Activated naive CD4-positive, alpha-beta T cell treated with Interleukin-2 at 50 U/mL for 16 hours (primary cell): ENCODE measurements at places on chromosomes 1 and 21.

GRCh38 chr21:44947930-44948331 is 8.1 kb downstream of the SLX9 start:
- no peak for DNase-seq

DNA sequence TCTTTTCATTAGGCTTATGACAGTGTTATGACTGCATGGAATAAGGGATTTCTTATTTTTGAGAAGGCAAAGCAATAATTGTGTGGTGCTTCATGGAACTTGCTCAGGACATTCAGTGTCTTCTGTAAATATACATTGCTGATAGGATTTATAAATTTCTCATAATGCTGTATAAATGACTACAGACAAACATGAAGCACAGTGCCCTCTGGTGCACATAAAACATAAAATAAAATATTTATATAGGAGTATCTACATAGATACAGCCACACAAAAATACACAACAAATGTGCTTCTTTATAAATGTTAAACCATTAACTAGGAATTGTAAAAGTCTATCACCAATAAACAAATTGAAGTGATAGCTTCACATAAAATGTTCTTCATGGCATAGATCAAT is 24.1 kb downstream of the BRINP3 start:
- no peak for DNase-seq

- no peak for DNase-seq
Measured at GRCh38 chr1:14552246-14552965, 46.1 kb upstream of the KAZN start.

GRCh38 chr1:4636644-4637380 is 17.6 kb upstream of the AJAP1 start:
- no peak for DNase-seq

DNA sequence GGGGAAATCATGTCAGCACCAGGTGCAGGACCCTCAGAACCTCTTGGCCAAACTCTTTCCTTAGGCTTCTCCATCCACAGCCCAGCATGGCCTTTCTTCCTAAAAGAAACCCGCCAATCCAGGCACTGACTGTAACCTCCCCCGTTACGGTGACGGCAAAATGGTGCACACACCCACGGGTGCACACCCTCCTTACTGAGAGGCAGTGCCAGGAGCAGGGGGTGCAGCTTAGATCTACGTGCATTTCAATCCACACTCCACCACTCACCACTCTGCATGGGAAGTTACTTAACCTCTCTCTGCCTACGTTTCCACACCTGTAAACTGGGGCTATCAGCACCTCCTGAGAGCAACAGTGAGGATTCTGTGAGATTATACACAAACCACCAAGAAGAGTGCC is 31.0 kb downstream of the SUSD4 start:
- no peak for DNase-seq

GRCh38 chr1:7301664-7301981 is 469.5 kb upstream of the VAMP3 start:
- DNase-seq = no peak

GRCh38 chr1:163768576-163768975 is 446.8 kb downstream of the NUF2 start:
- no peak for DNase-seq

DNA sequence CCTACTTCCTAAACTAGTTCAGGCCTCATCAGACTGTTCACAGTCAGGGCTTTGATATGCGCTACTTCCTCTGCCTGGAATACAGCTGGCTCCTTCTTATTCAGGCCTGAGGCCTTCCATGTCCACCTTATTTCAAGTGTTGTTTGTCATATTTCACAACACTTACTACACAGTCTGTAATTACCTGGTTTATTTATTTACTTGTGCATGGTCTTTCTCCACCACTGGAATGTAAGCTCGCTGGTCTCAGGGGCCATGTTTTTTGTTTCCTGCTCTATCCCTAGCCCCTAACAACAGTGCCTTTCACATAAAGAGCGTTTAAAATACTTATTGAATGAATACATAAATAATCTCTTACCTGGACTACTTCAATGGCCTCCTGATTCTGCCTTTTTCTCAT is 4.6 kb upstream of the SRSF4 start:
- no peak for DNase-seq

- no peak for DNase-seq
Measured at GRCh38 chr1:155474146-155474545, 88.5 kb downstream of the ASH1L start.

DNA sequence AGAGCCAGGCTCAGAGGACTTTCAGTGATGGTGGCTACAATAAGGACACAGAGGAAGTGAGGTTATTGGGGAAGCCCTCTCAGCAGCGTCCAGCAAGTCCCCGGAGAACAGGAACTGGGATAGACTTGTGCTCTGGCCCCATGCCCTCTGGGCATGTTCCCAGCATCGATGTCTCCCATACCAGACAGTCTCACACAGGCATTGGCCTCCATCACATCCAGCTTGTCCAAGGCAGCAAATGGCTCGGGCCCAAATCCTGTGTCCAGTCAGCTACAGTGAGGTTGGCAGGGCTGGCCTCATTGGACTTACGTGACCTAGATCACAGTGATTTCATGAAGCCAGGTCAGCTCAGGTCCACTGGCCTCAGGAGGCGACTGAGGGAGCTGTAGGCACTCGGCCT is 19.6 kb upstream of the TMEM54 start:
- DNase-seq = no peak

DNA sequence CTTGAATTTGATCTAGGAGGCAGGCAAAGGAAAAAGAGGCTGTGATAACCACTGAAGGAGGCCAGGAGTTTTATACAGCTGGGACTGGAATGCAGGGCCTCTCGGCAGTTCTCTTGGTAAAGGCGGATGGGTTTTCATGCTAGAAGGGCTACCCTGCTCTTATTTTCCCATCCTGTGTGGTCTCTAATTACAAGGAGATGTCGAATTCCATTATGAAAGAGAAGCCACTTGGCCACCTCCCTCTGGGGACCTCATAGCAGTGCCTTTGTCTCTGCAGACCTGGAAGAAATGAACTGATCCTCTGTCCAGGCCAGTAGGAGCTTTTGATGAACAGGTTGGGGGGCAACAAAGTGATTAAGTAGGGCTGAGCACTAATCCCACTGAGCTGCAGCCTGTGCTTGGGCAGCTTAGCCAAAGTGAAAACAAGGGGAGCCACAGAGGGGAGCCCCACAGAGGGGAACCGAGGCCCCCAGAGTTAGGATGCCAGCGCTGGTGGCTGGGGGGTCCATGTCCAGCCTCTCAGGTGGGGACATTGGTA is 42.2 kb upstream of the BCAR3 start:
- no peak for DNase-seq

GRCh38 chr1:116001739-116002487 is 25.6 kb downstream of the SLC22A15 start:
- DNase-seq = no peak

- DNase-seq = no peak
Measured at GRCh38 chr1:30051777-30052176, 671.6 kb downstream of the MATN1 start.

- no peak for DNase-seq
Measured at GRCh38 chr1:73980324-73981040, 217.5 kb downstream of the LRRIQ3 start.

DNA sequence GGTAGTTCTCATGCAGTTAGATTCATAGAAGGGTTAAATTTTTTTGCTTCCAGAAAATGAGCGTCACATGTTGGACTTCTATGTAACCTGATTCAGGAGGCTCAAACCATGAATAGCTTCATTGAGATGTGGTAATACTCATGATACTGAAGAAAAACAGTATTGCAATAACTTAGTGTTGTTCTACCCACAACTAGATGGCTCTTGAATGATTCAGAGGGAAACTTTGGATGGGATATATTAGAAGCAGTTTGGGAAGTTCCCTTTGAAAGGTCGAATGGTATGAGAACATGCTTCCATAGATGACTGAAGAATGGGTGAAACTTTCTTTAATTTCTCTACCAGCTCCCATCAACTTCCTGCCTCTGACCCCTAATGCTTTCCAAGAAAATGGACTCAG is 211.7 kb upstream of the PTGFR start:
- DNase-seq = no peak

GRCh38 chr21:33815143-33815707 is 100.4 kb downstream of the ATP5PO start:
- no peak for DNase-seq

GRCh38 chr1:192735298-192735915 is 73.4 kb upstream of the RGS2 start:
- DNase-seq = no peak

DNA sequence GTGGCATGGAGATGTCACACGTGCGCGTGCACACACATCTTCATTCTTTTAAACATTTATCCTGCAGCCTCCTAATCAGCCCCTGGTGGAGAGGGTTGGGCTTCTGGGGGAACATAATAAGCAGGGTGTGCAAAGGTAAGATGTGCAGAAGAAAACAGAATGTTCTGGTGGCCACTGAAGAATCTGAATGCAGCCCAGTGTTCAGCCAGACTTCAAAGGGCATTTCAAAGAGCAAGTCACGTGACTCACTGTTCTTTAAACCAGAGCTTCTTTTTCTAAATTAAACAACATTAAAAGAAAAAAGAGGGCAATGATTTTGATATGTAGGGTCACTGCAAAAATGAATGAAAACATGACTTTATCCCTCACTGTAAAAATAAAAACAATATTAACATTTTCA is 89.8 kb downstream of the ABCA4 start:
- DNase-seq = no peak

GRCh38 chr1:234617131-234617985 is 7.4 kb upstream of the IRF2BP2 start:
- no peak for DNase-seq

GRCh38 chr21:26800970-26801431 is 44.2 kb downstream of the ADAMTS1 start:
- DNase-seq = no peak

DNA sequence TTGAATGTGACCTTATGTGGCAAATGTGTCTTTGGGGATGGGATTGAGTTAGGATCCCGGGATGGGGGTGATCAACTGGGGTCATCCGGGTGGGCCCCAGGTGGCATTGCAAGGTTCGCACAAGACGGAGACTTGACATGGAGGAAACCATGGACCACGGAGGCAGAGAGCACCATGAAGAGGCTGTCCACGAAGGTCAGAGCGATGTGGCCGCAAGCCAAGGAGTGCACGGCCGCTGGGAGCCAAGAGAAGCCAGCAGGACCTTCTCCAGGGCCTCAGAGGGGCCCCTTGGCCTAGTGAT is 22.3 kb upstream of the COL18A1 start:
- no peak for DNase-seq

- no peak for DNase-seq
Measured at GRCh38 chr1:215932558-215932957, 365.5 kb downstream of the KCTD3 start.

- DNase-seq = no peak
Measured at GRCh38 chr1:235455823-235456222, 48.4 kb downstream of the B3GALNT2 start.

DNA sequence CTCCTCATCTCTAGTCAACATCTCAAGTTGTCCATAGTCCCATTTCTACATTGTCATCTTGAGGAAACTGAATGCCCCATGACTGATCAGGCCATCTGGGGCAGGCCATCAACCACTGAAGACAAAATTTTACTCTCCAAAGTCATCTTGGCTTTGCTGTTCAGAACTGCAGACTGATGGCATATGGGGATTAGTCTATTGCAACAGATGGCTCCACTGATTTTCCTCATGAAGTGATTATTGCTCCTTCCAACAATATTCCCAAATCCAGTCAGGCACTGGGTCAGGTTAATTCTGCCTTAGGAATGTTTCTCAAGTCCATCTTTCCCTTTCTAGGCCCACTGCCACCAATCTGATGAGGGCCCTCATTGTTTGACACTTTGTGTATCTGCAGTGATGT is 101.7 kb downstream of the ESRRG start:
- DNase-seq = no peak
